ENCODE measurements at places on chromosomes 13 and 19.

GRCh38 chr19:18170714-18171255 lies 2.8 kb upstream of the IFI30 start:
- no peak for DNase-seq

DNA sequence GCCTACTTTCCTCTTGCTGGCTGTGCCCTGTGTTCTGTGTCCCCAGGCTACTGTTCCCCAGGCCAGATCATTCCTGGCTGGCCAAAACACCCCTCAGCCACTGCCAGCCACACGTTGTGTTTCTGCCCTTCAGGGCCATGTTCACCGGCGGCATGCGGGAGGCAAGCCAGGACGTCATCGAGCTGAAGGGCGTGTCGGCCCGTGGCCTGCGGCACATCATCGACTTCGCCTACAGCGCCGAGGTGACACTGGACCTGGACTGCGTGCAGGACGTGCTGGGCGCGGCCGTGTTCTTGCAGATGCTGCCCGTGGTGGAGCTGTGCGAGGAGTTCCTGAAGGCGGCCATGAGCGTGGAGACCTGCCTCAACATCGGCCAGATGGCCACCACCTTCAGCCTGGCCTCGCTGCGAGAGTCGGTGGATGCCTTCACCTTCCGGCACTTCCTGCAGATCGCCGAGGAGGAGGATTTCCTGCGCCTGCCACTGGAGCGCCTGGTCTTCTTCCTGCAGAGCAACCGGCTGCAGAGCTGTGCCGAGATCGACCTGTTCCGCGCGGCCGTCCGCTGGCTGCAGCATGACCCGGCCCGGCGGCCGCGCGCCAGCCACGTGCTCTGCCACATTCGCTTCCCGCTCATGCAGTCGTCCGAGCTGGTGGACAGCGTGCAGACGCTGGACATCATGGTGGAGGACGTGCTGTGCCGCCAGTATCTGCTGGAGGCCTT lies 15.8 kb upstream of the CRTC1 start:
- DNase-seq: no peak

DNA sequence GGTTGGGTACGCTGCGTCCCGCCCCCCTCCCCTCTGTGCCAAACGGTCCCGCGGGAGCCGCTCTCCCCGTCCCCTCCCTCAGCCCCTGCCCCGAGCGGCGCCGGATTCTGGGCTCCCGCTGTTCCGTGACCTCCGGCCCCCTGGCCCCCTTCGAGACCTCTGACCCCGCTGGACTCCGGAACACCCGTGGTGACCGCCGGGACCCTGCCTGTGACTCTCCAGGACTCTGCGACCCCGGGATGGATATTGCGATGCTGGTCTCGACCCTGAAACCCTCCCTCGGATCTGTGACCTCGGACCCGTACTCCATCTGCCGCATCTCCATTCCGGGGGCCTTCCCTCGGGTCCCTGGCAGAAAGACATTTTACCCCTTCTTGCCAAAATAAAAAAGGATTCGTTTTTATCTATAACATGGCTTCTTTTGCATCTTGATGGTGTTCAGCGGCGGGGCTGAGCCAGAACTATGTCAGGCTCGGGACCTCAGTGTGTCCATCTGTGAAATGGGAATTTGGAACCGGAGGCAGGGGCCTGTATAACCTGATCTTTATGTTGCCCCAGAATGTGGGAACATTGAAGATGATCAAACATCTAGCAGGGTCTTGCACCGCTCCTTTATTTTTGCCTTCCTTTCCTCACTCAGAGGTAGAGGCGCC lies 654 bp upstream of the MEGF8 start:
- no peak for DNase-seq

DNA sequence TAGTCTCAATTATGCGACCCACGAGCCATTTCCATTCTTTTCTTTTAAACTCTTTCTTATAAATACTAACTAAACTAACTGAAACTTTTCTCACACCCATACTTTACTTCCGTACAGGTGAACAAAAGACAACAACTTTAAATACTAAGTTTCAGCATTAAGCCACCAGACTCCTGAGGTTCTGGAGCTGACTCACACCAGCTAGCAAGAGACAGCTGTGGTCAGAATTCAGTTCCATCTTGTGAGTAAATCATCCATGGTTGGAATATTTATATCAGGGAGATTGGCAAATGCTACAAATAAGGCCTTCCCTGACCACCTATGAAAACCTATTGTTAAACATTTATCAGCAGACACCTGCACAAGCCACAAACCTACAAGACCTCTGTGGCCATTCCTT lies 897.0 kb downstream of the EFNB2 start:
- DNase-seq: no peak

- DNase-seq: no peak
Observed at GRCh38 chr13:96900986-96901385, 93.3 kb downstream of the OXGR1 start.

- DNase-seq: no peak
Observed at GRCh38 chr13:109331011-109331433, 455.4 kb downstream of the IRS2 start.

- peak; percentile 34 for DNase-seq
Observed at GRCh38 chr19:57099199-57099661, 20.6 kb upstream of the USP29 start.

GRCh38 chr13:49791315-49791710 lies 1.2 kb downstream of the KPNA3 start:
- DNase-seq: no peak

DNA sequence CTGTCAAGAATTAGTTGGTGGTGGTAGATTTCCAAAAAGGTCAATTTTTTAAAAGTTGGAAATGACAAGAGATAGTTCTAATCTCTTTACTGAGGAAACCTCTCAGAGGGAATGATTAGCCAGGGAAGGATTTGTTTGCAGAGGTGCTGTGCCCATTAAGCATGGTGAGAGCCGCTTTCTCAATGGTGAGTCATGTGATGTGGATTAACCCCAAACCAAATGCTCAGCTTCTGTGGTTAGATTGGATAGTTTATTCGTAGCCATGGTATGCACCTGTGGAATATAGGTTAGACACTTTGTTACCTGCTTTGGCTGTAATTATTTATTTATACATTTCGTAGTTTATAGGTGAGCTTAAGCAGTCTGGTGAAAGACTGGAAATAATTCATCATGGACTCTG lies 7.1 kb downstream of the HNRNPM start:
- DNase-seq: no peak

GRCh38 chr19:14369399-14370168 lies 11.7 kb upstream of the ADGRE5 start:
- DNase-seq: peak; percentile 86

DNA sequence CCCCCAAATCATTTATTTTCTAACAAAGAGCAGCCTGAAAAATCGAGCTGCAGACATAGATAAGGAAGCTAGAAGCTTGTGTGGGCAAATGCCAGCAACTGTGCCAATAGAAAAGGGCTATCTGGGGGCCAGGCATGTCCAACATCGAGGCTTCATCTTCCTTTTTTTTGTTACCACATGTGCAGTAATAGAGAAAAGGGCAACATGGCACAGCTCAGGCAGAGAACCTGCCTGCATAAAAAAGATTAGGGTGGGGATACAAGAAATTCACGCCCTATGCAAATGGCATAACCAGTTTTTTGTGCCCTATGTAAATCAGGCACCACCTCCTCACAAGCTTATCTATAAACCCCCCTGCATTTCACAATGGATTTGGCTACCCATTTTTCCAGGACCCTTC lies 60.4 kb upstream of the ABCC4 start:
- no peak for DNase-seq

DNA sequence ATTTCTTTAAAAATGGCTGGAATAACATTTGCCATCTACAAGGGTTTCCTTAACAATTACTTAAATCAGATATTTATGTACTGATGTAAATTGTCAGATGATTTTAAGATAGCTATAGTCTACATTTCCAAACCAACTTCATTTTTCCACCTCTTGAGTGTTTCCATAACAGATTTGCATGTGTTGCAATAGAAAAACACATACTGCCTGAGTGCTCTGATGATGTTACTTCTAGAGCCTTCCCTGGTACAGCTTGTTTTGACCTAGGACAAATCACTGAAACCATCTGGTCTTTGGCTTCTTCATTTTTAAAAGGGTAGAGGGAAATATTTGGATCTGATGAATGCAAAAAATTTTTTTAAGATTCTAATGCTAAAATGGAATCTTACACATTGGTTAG lies 245.9 kb downstream of the PCDH9 start:
- DNase-seq: no peak

DNA sequence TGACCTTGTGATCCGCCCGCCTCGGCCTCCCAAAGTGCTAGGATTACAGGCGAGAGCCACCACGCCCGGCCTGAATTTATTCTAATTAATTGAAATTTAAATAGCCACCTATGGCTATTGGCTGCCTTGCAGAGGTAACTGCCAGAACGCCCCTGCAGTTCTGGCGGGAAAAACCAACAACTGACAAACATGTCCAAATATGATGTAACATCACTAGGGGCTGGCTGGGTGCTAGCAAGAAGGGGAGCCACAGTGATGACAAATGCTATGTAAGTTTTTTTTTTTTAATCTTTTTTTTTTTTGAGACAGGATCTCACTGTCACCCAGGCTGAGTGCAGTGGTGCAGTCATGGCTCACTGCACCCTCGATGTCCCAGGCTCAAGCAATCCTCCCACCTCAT lies 12.9 kb downstream of the ZSWIM9 start:
- no peak for DNase-seq

GRCh38 chr19:29495901-29496441 lies 29.8 kb upstream of the VSTM2B start:
- no peak for DNase-seq

GRCh38 chr19:12873891-12874745 lies 7.1 kb downstream of the DNASE2 start:
- DNase-seq: no peak

DNA sequence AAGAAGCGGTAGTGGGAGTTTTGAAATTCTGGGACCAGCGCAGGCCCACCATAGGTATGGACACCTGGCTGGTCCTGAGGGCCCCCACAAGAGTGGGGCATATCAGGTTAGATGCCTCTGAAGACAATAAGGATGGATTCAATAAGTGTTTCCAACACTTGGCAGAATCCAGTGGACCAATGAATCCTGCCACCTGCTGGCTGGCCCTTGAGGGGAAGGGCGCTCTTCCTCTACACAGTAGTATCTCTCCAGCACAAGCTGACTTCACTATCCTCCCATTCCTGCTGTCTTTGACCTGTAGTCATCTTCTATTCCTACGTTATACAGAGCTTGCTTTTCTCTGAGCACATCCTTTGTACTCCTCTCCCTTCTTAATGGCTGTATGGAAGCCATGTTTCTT lies 199.7 kb upstream of the TSHZ3 start:
- no peak for DNase-seq

DNA sequence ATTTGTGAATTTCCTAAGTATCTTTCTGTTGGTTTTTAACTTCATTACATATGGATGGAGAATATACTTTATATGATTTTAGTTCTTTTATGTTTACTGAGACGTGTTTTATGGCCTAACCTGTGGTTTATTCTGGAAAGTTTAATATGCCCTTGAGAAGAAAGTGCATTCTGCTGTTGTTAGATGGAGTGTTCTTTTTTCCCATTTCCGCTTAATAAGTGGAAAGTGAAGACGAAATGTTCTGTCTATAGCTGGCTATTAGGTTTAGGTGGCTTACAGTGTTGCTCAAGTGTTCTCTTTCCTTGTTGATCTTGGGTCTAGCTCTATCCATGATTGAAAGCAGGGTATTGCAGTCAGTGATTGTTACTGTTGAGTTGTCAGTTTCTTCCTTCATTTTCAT lies 17.2 kb upstream of the TIMM50 start:
- DNase-seq: no peak

GRCh38 chr13:82070416-82070815 lies 1729.5 kb upstream of the SPRY2 start:
- DNase-seq: no peak

Measured in activated CD4-positive, alpha-beta T cell treated with anti-CD3 and anti-CD28 coated beads, Interleukin-2, amount 50 U/mL, for 1 hour (primary cell).